Thoracic aorta (tissue), 2 donors: ENCODE measurements at places on chromosomes 1 and 21. TPM values are rescaled to one million over a fixed set of nuclear protein-coding genes. Genes with fewer than 3 reads are reported as not detected.

NAXE gene
- total RNA-seq: 38.3 TPM

SLAMF9 gene
- not detected for total RNA-seq

ADORA1 gene
- total RNA-seq: not detected

KRTAP21-2 gene
- not detected for total RNA-seq

SMIM1 gene
- total RNA-seq: 4.6 TPM

- no peak overlapping the region for H3K4me3 ChIP-seq
- no peaks in the 10 kb centered on the region for H3K36me3 ChIP-seq
- no peak for DNase-seq
- H3K27me3 ChIP-seq: no peaks in the 10 kb centered on the region
Measured at GRCh38 chr1:24957016-24957807, 27.1 kb upstream of the RUNX3 start.

DNA sequence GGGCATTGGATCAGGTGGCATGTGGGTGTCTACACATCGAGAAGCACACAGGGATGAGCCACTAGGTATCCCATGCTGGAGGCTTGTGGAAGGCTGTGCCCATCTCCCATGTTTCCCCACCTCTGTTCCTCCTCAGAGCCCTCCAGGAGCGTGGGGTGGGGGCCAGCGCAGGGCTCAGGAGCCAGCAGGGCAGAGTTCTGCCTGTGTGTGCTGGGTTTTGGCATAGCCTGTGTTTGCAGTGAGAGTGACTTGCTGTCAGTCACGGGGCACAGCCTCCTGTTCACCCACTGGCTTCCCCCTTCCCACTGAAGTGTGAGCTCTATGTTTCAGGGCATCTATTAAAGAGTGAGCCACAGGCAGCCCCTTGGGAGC lies 10.4 kb downstream of the IBA57 start:
- DNase-seq: no peak
- H3K4me3 ChIP-seq: no peak overlapping the region
- H3K4me1 ChIP-seq: no peaks in the 10 kb centered on the region
- peaks cover 10% of the 10 kb centered on the region for H3K36me3 ChIP-seq
- H3K27me3 ChIP-seq: no peaks in the 10 kb centered on the region
- H3K27ac ChIP-seq: no peak overlapping the region

GRCh38 chr21:22363504-22363903 lies 1365.3 kb downstream of the NCAM2 start:
- H3K27me3 ChIP-seq: no peaks in the 10 kb centered on the region
- no peaks in the 10 kb centered on the region for H3K36me3 ChIP-seq
- DNase-seq: no peak
- no peak overlapping the region for H3K4me3 ChIP-seq

GRCh38 chr1:153614189-153614900 lies 1.4 kb upstream of the S100A16 start:
- DNase-seq: no peak
- H3K36me3 ChIP-seq: no peaks in the 10 kb centered on the region
- no peaks in the 10 kb centered on the region for H3K27me3 ChIP-seq
- no peak overlapping the region for H3K27ac ChIP-seq
- H3K4me1 ChIP-seq: peaks cover 28% of the 10 kb centered on the region

- no peak overlapping the region for H3K4me3 ChIP-seq
- H3K27ac ChIP-seq: no peak overlapping the region
- no peaks in the 10 kb centered on the region for H3K36me3 ChIP-seq
- peaks cover 32% of the 10 kb centered on the region for H3K4me1 ChIP-seq
Measured at GRCh38 chr1:27138927-27139326, 16.0 kb downstream of the SLC9A1 start.

DNA sequence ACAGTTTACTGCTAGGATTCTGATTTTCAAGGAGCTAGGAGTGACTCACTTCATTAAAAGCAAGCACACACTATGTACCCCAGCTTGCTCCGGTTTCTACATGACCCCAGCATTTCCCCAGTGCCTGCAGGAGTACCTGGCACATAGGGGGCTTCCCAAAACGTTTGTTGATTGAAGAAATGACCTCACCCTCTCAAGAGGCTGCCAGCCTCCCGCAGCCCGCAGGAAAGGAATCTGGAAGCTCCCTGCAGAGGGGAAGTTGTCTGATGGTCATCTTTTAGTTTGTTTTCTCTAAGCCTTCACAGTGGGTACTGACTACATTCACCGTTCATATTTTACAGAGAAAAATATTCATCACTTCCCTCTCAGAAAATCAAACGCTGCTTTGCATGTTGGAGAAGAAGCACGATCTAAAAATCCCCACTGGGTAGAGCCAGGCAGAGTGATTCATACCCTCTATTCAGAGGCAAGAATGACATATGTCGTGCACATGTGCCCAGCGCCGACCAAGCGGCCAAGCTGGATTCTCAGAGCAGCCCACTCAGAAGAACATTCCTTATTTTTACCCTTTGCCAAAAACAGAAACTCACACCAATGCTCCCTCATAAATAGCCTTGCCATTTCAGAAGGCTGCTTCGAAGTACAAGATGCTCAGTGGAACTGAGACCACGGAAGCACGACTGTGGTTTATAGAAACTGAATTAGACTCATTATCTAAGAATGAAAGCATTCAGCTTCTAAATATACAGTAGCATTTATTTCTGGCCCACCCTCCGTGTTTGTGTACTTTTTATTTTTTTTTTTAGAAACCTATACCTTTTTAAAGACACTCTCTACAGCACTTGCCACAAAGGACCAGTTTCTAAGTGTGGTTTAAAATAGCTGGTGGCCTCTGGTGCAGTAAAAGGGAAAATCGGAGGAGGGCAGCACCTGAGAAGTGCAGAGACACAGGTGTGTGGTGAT lies 143.2 kb downstream of the MIS18A start:
- H3K4me1 ChIP-seq: no peaks in the 10 kb centered on the region
- peak; percentile 33 for DNase-seq
- H3K27ac ChIP-seq: peak overlapping the region; percentile 24
- no peaks in the 10 kb centered on the region for H3K27me3 ChIP-seq

DNA sequence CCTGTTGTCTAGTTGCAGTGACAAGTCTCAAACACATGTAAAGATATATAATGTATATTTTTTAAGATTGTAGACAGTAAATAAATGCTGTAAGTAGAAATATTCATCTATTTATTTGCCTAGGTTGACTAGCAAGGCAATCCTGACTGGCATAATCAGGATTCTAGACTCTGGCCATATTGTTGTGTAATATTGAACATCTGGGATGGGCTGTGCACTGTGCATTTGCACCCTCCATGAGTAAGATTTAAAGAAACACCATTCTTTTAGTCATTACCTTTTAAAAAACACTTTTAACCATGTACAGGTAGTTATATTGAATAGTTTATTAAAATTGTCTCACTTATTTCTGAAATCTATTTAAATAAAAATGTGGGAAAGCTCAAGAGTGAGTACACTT lies 32.4 kb downstream of the RASAL2 start:
- no peaks in the 10 kb centered on the region for H3K27me3 ChIP-seq
- no peak overlapping the region for H3K4me3 ChIP-seq
- no peaks in the 10 kb centered on the region for H3K36me3 ChIP-seq
- no peak overlapping the region for H3K27ac ChIP-seq
- peaks cover 26% of the 10 kb centered on the region for H3K4me1 ChIP-seq

- no peak for DNase-seq
- H3K27ac ChIP-seq: no peak overlapping the region
- H3K4me1 ChIP-seq: no peaks in the 10 kb centered on the region
- no peak overlapping the region for H3K4me3 ChIP-seq
Measured at GRCh38 chr1:222372221-222372620, 175.7 kb downstream of the HHIPL2 start.

GRCh38 chr1:56115701-56116100 lies 463.7 kb downstream of the PLPP3 start:
- DNase-seq: no peak
- H3K36me3 ChIP-seq: no peaks in the 10 kb centered on the region
- H3K27ac ChIP-seq: no peak overlapping the region
- H3K4me1 ChIP-seq: no peaks in the 10 kb centered on the region
- no peak overlapping the region for H3K4me3 ChIP-seq

DNA sequence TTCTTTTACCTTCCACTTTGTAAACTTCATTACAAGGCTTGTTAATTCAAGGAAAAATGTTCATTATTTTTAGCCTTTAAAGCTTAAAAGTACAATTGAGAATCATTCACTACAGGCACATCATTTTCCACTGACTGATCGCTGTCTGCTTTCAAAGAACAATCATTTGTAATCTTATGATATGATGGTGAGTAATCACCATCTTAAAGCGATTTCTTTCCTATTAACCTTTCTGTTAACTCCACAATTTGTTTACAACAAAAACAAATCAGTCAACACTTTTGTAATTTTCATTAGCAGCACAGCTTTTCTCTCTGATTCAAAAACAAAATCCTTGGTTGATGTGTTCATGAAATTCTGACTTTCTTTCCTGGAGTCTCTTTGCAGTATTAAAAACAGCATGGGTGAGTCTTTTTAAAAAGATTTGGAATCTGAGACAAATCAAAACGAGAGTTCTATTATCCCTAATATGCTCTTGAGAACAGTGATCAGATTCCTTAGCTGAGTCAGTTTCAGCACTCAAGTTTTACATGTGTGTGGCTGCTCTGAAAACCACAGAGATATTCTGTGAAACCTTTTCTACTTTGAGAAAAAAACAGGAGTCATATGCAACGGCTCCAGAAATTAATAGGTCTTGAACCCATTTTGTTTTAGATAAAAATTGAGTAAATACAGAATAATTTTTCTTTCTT lies 145.8 kb upstream of the TMPRSS15 start:
- H3K27me3 ChIP-seq: no peaks in the 10 kb centered on the region
- H3K36me3 ChIP-seq: no peaks in the 10 kb centered on the region
- no peak for DNase-seq
- no peak overlapping the region for H3K4me3 ChIP-seq
- no peak overlapping the region for H3K27ac ChIP-seq
- no peaks in the 10 kb centered on the region for H3K4me1 ChIP-seq

GRCh38 chr1:105368446-105368845 lies 1618.7 kb downstream of the AMY1C start:
- H3K4me1 ChIP-seq: no peaks in the 10 kb centered on the region
- H3K36me3 ChIP-seq: no peaks in the 10 kb centered on the region
- no peak overlapping the region for H3K27ac ChIP-seq
- no peaks in the 10 kb centered on the region for H3K27me3 ChIP-seq
- H3K4me3 ChIP-seq: no peak overlapping the region

DNA sequence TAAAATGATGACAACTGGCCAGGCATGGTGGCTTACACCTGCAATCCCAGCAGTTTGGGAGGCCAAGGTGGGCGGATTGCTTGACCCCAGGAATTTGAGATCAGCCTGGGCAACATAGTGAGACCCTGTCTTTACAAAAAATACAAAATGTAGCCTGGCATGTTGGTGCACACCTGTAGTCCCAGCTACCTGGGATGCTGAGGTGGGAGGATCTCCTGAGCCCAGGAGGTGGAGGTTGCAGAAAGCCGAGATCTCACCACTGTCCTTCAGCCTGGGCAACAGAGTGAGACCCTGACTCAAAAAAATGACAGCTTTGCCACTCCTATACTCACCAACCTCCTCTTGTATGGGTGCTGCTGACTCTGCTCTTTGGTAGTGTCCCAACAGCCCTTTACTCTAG lies 18.6 kb downstream of the SYT11 start:
- H3K27me3 ChIP-seq: no peaks in the 10 kb centered on the region
- no peak overlapping the region for H3K27ac ChIP-seq
- no peaks in the 10 kb centered on the region for H3K4me1 ChIP-seq
- H3K4me3 ChIP-seq: no peak overlapping the region

GRCh38 chr1:172867216-172867818 lies 183.4 kb downstream of the TNFSF18 start:
- H3K4me3 ChIP-seq: no peak overlapping the region
- DNase-seq: no peak
- H3K4me1 ChIP-seq: no peaks in the 10 kb centered on the region
- no peaks in the 10 kb centered on the region for H3K27me3 ChIP-seq

GRCh38 chr1:51666478-51666877 lies 49.6 kb downstream of the OSBPL9 start:
- peak overlapping the region; percentile 60 for H3K27ac ChIP-seq
- H3K36me3 ChIP-seq: no peaks in the 10 kb centered on the region
- H3K4me1 ChIP-seq: peaks cover 95% of the 10 kb centered on the region
- DNase-seq: peak; percentile 17

DNA sequence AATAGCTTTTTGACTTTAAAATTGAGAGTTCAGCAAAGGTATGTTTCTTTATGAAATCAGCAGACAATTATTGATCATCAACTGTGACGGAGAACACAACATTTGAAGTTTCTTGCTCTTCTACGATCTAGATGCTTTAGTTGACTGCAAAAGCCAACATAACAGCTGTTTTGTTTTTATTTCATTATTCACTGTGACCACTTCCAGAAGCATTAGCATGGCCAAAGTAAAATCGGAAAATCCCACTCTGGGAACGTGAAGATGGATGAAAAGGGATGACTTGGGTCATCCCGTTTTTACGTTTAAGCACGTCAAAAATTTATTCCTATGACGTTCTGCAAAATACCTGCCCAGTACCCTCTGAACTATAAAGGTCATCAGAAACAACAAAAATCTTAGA lies 833.0 kb upstream of the ADAMTS5 start:
- no peak overlapping the region for H3K4me3 ChIP-seq
- no peaks in the 10 kb centered on the region for H3K36me3 ChIP-seq
- H3K4me1 ChIP-seq: peaks cover 7% of the 10 kb centered on the region
- H3K27ac ChIP-seq: no peak overlapping the region

DNA sequence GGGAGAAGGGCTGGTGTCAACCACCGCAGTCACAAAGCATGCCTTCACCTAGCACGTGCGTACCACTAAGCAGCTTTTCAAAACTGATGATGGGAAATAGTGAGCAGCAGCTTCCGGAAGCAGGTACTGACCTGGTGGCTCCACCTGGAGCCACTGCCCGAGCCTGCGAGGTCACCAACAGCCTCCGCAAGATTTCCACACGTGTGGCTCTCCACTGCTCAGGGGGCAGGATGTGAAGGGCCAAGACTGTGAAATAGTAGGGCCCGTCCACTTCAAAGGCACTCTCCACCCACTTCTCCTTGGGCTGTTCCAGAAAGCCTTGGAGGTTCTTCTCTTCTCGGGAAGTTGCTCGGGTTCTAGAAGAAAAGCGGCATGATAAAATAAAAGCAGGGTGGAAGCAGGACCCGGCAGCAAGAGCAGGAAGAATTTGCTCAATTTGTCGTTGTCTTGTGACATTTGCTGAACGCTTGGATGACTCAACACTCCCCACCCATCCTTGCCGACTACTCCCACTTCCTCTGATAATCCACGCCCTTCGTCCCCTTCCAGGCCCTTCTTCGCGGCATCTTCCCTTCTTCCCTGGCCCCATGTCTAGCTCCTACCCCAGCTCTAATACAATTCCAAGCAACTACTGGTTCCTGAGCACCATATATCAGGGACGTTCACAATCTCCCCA lies 124.9 kb upstream of the IFFO2 start:
- H3K36me3 ChIP-seq: peaks cover 88% of the 10 kb centered on the region
- no peak overlapping the region for H3K27ac ChIP-seq
- no peaks in the 10 kb centered on the region for H3K4me1 ChIP-seq

- DNase-seq: no peak
- no peaks in the 10 kb centered on the region for H3K36me3 ChIP-seq
- H3K4me3 ChIP-seq: peak overlapping the region; percentile 39
- no peaks in the 10 kb centered on the region for H3K27me3 ChIP-seq
- H3K4me1 ChIP-seq: no peaks in the 10 kb centered on the region
Measured at GRCh38 chr1:50109647-50110075, 941 bp downstream of the ELAVL4 start.

GRCh38 chr1:220077887-220078286 lies 11.7 kb downstream of the BPNT1 start:
- H3K36me3 ChIP-seq: peaks cover 9% of the 10 kb centered on the region
- no peak for DNase-seq
